GM23248 (cell line): ENCODE measurements at places on chromosomes 7 and 10. TPM values are rescaled to one million over a fixed set of nuclear protein-coding genes. Genes with fewer than 3 reads are reported as not detected.

The ITGA8 gene
- 0.23 TPM in 1 of 2 replicates, not detected in the other for polyA plus RNA-seq

The WNT2 gene
- 2.6 and 2.8 TPM in 2 replicates for polyA plus RNA-seq

The PNLIP gene
- not detected in 2 replicates for polyA plus RNA-seq

The JAKMIP3 gene
- polyA plus RNA-seq: 0.04 and 0.06 TPM in 2 replicates

The CDNF gene
- 1.0 and 1.3 TPM in 2 replicates for polyA plus RNA-seq

The TWIST1 gene
- polyA plus RNA-seq: 17.2 and 17.5 TPM in 2 replicates

GRCh38 chr10:22103701-22104470 is 100.4 kb upstream of the DNAJC1 start:
- H3K4me3 ChIP-seq: no peak overlapping the region
- no peaks in the 10 kb centered on the region for H3K36me3 ChIP-seq
- H3K27ac ChIP-seq: no peak overlapping the region
- DNase-seq: peak; percentile 10

GRCh38 chr10:33040436-33040835 is 82.4 kb upstream of the ITGB1 start:
- no peaks in the 10 kb centered on the region for H3K4me1 ChIP-seq
- H3K4me3 ChIP-seq: no peak overlapping the region
- no peak for DNase-seq
- H3K27me3 ChIP-seq: no peaks in the 10 kb centered on the region
- no peaks in the 10 kb centered on the region for H3K36me3 ChIP-seq

- H3K36me3 ChIP-seq: peaks cover 18% of the 10 kb centered on the region; the same call in 1 of the 2 replicates
- H3K27ac ChIP-seq: no peak overlapping the region
- H3K4me3 ChIP-seq: no peak overlapping the region
- H3K4me1 ChIP-seq: 0 out of 2 replicates have a peak, but pooled peaks cover 4% of the 10 kb centered on the region
Observed at GRCh38 chr10:70221030-70221429, 12.2 kb downstream of the PPA1 start.

- peaks cover 34% of the 10 kb centered on the region for H3K36me3 ChIP-seq
- peak overlapping the region; percentile 31 for H3K27ac ChIP-seq
- H3K4me3 ChIP-seq: peak overlapping the region; percentile 89
- no peaks in the 10 kb centered on the region for H3K27me3 ChIP-seq
- peaks cover 11% of the 10 kb centered on the region; the same call in 1 of the 2 replicates for H3K4me1 ChIP-seq
- peak; percentile 66 for DNase-seq
Observed at GRCh38 chr7:139034336-139034735, 1.5 kb downstream of the ZC3HAV1L start.

DNA sequence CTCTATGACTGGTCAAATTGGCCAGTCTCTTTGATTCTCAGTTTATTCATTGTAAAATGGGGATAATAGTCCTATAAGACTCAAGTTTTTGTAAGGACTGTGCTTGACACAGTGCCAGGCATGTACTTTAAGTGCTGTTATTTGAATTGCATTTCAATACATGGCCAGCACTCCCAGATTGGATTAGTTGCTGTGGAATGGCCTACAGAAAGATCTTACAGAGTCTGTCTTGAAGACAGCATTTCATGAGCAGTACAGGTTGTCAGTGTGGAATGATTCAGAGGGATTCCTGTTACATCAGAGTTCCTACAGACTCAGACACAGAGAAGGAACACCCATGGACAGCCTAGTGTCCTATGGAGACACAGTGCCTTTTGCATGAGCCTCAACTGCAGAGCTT is 238.1 kb upstream of the BMPER start:
- peaks cover 13% of the 10 kb centered on the region; the same call in 1 of the 2 replicates for H3K4me1 ChIP-seq
- DNase-seq: peak; percentile 68
- no peak overlapping the region for H3K4me3 ChIP-seq
- no peak overlapping the region for H3K27ac ChIP-seq

DNA sequence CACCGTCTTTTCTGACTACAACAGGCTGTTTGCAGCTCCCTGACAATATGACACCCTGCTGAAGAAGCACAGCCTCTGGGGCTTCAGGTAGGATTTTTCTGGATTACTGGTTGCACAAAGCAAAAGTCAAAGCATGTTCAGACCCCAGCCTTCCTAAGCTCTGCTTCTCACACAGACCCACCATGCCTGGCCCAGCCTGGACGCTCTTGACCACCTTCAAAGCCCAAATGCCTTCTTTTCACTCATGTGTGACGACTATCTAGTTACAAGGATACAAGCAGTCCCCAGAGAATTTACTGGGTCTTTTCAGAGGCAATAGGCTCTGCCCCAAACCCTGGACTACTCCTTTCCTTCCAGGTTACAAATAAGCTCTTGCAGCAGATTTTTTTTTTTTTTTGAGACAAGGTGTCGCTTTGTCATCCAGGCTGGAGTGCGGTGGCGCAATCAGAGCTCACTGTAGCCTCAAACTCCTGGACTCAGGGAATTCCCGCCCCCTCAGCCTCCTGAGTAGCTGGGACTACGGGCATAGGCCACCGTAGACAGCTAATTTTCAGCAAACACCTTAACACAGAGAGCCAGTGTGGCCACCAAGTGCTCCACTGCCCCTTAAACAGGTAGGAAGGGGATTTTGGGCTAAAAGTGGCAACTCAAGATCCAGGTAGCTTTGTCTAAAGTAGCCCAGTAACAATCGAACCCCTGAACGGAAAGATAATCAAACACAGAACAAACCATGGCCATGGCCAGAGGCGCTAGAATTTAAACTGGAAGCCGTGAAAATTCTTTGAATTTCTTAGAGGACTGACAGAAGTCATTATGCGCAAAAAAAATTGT is 16.2 kb downstream of the SVIL start:
- H3K27ac ChIP-seq: no peak overlapping the region
- DNase-seq: peak; percentile 47
- H3K36me3 ChIP-seq: no peaks in the 10 kb centered on the region
- no peaks in the 10 kb centered on the region for H3K27me3 ChIP-seq

DNA sequence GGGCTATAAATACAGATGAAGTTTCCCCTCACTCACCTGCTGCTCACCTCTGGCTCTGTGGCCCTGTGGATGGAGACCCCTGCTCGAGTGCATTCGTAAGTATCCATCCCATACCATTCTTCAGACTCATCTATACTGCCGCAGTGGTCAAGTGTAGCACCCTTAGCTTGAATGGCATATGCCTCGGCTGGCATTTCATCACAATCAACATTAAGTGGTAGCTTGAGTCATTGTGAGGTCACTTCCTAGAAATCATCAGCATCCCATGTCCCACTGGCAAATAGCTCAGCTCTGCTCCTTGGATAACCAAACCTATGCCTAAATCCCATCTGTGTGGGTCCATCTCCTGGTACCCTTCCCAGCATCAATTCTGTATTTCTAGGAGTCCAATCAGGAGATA is 38.2 kb downstream of the MDH2 start:
- H3K27ac ChIP-seq: no peak overlapping the region
- no peaks in the 10 kb centered on the region for H3K36me3 ChIP-seq

DNA sequence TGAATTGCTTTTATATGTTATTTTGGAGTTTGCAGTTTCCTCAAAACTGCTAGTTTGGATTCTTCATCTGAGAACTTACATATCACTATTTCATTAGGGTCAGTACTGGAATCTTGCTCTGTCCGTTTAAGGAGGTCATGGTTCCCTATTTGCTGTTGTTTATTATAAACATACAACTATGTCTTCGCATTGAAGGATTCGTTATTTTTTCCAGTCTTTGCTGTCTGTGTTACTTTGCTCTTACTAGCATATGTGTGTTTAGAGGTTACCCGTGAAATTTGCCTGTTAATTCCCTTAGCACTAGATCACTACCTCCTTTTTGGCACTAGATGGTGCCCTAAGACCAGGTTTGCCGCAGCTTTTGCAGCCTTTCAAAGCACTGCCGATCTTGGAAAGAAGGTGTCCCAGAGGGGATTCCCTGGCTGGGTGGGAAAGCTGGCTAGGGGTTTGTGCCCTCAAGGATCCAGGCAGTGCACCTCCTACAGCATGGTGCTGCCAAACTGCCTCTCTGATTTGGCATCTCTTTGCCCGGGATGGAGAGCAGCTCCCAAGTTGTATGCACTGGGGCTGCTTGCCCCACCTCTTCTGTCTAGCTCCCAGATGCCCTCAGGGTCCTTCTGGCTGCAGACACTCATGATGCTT is 103.1 kb upstream of the APBB1IP start:
- peaks cover 4% of the 10 kb centered on the region; the same call in 1 of the 2 replicates for H3K4me1 ChIP-seq
- H3K36me3 ChIP-seq: no peaks in the 10 kb centered on the region
- DNase-seq: peak; percentile 83
- no peak overlapping the region for H3K27ac ChIP-seq
- no peaks in the 10 kb centered on the region for H3K27me3 ChIP-seq

- H3K4me1 ChIP-seq: no peaks in the 10 kb centered on the region
Observed at GRCh38 chr7:14368285-14368684, 378.8 kb upstream of the ETV1 start.

DNA sequence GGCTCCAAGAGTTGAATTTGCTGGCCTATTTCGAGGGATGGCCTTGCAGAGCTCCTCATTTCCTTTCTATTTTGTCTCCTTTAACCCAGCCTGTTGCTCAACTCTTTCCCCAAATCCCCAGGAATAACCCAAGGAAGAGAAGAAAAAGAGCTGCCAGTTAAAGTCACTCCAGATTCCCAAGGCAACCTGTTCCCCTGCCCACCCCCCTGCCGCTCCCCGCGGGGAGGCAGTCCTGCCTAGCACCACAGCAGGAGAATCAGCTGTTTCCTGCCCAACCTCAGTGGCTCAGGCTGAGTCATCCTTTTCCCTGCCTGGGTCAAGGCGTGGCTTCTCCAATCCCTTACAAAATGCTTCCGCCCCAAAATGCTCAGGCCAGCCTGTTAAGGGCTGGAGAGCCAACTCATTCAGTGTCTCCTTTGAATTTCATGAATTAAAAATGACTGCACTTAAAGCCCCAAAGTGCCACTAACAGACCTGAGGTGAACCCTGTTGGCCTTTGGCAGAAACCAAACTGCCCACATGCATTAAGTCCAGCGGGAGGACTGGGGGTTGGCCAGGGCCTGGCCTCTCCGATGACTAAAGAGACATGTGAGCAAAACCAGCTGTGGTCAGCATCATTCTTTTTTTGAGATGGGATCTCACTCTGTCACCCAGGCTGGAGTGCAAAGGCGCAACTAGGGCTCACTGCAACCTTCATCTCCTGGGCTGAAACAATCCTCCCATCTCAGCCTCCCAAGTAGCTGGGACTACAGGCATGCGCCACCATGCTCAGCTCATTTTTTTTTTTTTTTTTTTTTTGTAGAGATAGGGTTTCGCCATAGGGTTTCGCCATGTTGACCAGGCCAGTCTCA is 83.2 kb upstream of the KIF5B start:
- H3K36me3 ChIP-seq: no peaks in the 10 kb centered on the region
- peak; percentile 98 for DNase-seq
- peaks cover 18% of the 10 kb centered on the region for H3K4me1 ChIP-seq
- peak overlapping the region; percentile 84 for H3K27ac ChIP-seq

DNA sequence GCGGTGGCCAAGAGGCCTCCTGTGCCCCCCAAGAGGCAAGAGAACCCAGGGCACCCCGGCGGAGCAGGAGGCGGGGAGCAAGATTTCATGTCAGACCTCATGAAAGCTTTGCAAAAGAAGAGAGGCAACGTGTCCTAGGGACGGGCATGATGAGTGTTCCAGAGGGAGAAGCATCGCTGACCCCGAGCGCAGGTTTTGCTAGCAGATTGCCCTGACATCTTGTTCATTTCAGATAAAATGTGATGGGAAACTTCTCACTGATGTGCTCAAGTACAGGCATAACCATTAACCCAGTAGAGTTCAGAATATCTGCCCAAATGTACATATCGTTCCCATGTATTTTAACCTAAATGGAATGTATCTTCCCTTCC is 129.2 kb downstream of the APBB1IP start:
- no peaks in the 10 kb centered on the region for H3K4me1 ChIP-seq
- no peak for DNase-seq
- H3K27me3 ChIP-seq: no peaks in the 10 kb centered on the region
- H3K4me3 ChIP-seq: no peak overlapping the region
- peaks cover 43% of the 10 kb centered on the region for H3K36me3 ChIP-seq
- no peak overlapping the region for H3K27ac ChIP-seq

DNA sequence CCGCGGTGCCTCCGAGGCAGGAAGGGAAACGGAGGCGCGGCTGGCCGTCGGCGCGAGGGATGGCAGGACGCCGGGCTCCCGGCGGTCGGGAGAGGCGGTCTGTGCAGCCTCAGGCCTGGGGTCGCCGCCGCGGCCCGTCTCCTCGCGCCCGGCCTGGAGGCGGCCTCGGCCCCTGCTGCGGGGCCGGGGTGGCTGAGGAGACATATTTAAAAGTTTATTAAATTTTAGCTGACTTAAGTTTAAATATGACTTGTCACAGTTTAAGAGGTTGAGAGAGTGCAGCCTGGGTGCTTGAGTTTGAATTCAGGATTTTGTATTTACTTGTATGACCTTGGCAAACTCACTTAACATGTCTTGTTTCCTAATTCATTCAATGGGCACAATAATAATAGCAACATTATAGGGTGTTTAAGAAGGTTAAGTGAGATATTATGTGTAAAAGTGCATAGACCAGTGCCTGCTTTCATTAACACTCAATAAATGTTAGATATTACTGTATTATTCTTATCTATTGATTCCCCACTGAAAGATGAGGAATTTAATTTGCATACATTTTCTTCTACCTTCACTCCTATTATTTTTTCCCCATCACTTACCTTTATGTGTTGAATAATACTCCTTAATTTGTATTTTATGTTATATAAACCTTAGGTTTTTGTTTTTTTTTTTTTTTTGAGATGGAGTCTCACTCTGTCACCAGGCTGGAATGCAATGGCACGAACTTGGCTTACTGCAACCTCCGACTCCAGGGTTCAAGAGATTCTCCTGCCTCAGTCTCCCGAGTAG is 718 bp downstream of the DYNC2I1 start:
- H3K4me3 ChIP-seq: peak overlapping the region; percentile 93
- H3K27ac ChIP-seq: peak overlapping the region; percentile 47
- DNase-seq: no peak
- no peaks in the 10 kb centered on the region for H3K27me3 ChIP-seq
- H3K4me1 ChIP-seq: no peaks in the 10 kb centered on the region

- H3K36me3 ChIP-seq: no peaks in the 10 kb centered on the region
- no peak for DNase-seq
- no peak overlapping the region for H3K4me3 ChIP-seq
- H3K27ac ChIP-seq: no peak overlapping the region
- H3K27me3 ChIP-seq: no peaks in the 10 kb centered on the region
Observed at GRCh38 chr7:124171068-124171467, 138.2 kb upstream of the TMEM229A start.

GRCh38 chr7:30144657-30145306 is 10.0 kb downstream of the MTURN start:
- H3K36me3 ChIP-seq: no peaks in the 10 kb centered on the region
- H3K27me3 ChIP-seq: no peaks in the 10 kb centered on the region
- peaks cover 26% of the 10 kb centered on the region for H3K4me1 ChIP-seq

- H3K36me3 ChIP-seq: peaks cover 13% of the 10 kb centered on the region; the same call in 1 of the 2 replicates
- no peak overlapping the region for H3K4me3 ChIP-seq
- DNase-seq: peak; percentile 93
- H3K4me1 ChIP-seq: peaks cover 16% of the 10 kb centered on the region
- peak overlapping the region; percentile 41 for H3K27ac ChIP-seq
- H3K27me3 ChIP-seq: no peaks in the 10 kb centered on the region
Observed at GRCh38 chr10:72097448-72098300, 9.3 kb upstream of the SPOCK2 start.

GRCh38 chr10:84291384-84291783 is 37.0 kb upstream of the CCSER2 start:
- H3K27me3 ChIP-seq: peaks cover 10% of the 10 kb centered on the region
- DNase-seq: peak; percentile 74
- H3K36me3 ChIP-seq: no peaks in the 10 kb centered on the region
- no peaks in the 10 kb centered on the region for H3K4me1 ChIP-seq
- H3K4me3 ChIP-seq: no peak overlapping the region
- no peak overlapping the region for H3K27ac ChIP-seq
